Foreskin fibroblast (primary cell): ENCODE measurements at places on chromosomes 6 and 20.

GRCh38 chr6:125899726-125900182 is 56.8 kb upstream of the HINT3 start:
- DNase-seq: no peak

DNA sequence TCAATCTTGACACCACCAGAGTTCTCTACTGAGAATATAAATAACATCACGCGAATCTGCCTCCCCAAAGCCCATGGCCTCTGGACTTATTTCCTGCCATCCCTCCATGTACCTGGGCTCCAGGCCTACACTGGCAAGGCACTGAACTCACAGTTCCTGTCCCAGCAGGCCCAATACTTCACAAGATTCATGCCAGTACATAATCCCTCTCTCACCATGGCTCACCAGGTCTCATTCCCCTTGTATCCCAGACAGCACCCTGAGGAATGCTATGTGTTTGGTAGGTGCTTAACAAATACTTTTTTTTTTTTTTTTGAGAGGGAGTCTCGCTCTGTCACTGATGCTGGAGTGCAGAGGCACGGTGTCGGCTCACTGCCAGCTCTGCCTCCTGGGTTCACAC is 1.9 kb downstream of the KIF16B start:
- no peak for DNase-seq

- no peak for DNase-seq
Measured at GRCh38 chr6:67352717-67353116, 1282.4 kb upstream of the ADGRB3 start.

DNA sequence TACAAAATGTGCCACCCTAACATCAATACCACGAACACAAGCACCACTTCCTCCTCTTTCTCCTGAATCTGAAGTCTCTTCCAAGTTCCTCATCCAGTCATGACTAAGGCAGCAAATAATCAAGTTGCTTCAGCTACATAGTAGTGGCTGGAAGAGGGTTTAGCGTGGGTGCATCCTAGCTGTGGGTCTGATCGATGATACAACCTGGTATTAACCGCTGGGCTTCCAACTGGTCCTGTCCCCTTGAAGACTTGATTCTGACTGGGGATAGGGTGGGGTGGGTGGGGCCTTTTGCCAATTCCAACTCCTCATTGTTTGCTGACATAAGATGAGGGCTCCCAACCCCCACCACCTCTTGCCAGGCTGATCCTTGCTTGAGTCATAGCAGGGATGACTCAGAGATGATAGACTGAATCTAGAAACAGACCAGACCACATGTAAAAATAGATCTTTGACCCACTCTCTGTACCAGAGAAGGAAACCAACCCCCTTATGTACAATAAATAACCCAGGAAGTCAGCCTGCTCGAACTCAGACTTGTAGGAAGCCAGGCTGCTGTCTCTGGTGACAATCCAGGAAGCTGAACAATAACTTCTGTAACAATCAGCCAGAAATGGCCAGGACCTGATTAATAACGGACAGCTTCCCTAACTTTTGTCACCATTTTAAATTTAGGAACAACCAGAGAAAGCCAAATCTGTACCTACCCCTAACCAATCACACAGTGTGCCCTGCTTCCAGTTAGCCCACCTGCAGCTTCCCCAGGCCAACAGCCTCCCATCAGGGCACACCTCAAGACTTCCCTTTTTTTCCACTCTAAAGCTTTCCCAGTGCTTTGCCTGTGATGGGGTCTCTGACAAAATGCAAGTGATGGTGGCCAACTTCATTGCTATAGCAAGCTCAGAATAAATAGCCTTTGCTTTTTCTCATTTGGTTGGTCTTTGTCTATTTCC is 68.9 kb upstream of the FAM184A start:
- peak; percentile 98 for DNase-seq

GRCh38 chr6:56291302-56291917 is 44.0 kb upstream of the COL21A1 start:
- no peak for DNase-seq

DNA sequence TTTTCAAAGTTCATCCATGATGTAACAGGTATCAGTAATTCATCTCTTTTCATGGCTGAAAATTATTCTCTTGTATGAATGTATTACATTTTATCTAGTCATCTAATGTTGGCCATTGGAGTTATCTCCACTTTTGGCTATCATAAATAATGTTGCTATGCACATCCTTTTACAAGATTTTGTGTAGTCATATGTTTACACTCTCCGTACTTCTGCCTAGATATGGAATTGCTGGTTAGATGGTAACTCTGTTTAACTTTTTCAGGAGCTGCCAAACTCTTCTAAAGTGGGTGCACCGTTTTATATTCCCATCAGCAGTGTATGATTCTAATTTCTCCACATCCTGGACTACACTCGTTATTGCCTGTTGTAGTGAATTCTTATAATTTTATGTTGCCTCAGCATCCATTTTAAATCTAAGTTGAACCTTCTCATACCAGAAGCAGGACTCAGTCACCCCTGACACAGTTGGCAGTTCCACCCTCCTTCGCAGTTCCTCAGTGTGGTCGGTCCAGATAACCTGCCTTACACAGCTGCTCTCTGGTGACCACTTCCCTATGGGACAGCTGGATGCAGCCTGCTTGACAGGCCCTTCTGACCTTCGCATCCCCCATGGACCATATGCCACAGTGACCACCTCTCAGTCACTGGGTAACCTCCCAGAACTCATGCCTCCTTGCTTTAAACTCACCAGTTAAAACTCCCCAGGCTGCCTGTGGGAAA is 33.9 kb downstream of the KIZ start:
- DNase-seq: no peak

DNA sequence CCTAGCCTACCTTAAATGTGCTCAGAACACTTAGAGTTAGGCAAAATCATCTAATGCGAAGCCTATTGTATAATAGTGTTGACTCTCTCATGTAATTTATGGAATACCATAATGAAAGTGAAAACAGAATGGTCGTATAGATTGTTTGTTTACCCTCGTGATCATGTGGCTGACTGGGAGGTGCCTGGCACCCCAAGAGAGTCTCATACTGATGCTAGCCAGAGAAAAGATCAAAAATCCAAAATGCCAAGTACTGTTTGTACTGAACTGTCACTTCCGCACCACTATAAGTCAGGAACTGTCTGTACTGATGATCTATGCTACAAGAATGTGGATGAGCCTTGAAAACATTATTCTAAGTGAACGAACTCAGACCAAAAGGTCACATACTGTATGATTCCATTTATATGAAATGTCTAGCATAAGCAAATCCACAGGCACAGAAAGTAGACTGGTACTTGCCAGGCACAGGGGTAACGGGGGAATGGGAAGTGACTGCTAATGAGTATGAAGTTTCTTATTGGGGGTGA is 22.4 kb downstream of the ZMYND8 start:
- DNase-seq: peak; percentile 96

GRCh38 chr6:146381486-146381885 is 162.1 kb upstream of the RAB32 start:
- DNase-seq: peak; percentile 7

DNA sequence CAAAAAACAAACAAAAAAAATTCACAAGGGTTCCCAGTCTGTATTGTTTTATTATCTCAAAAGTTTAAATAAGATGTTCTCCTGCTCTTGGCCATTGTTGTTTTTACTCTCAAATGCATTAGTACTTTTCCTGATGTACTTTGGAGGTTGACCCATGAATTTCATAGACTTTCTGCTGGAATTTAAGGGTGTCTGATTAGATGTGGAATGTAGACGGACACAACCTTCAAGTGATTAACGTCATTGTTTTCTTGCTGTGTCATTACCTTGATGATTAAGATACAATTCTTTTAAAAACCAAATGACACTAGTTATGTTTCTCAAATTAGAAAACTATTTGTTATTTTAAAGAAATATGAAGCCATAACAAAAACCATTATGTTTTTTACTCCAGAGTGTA is 421.4 kb upstream of the RUNX2 start:
- no peak for DNase-seq
